ENCODE measurements at places on chromosomes 3 and 15. TPM values are rescaled to one million over a fixed set of nuclear protein-coding genes. Genes with fewer than 3 reads are reported as not detected.

DUOX1 gene
- total RNA-seq = not detected

NEK4 gene
- total RNA-seq = 5.6 TPM

ROBO2 gene
- total RNA-seq = not detected

SAMMSON gene
- total RNA-seq = not detected

LRRN1 gene
- total RNA-seq = 1.2 TPM
